ENCODE measurements at places on chromosomes 3 and 15. TPM values are rescaled to one million over a fixed set of nuclear protein-coding genes. Genes with fewer than 3 reads are reported as not detected.

GRCh38 chr3:46934072-46934471, 42.5 kb downstream of the CCDC12 start:
- peak overlapping the region; percentile 97 for H3K27ac ChIP-seq
- peaks cover 62% of the 10 kb centered on the region for H3K4me1 ChIP-seq
- H3K27me3 ChIP-seq: no peaks in the 10 kb centered on the region
- peak; percentile 40 for DNase-seq

Gene CHMP2B
- 40.9 TPM for total RNA-seq

DNA sequence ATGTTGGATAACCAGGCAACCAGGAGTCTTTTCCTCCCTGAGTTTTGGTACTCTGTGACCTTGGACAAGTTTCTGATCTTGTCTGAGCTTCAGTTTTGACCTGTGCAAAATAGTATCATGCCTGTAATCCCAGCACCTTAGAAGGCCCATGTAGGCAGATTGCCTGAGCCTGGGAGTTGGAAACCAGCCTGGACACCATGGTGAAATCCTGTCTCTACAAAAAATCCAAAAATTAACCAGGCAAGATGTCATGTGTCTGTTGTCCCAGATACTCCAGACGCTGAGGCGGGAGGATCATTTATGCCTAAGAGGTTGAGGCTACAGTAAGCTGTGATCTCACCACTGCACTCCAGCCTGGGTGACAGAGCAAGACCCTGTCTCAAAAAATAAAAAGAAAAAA, 114.8 kb downstream of the IL12A start:
- DNase-seq: no peak
- no peaks in the 10 kb centered on the region for H3K36me3 ChIP-seq
- H3K4me1 ChIP-seq: peaks cover 3% of the 10 kb centered on the region
- no peak overlapping the region for H3K4me3 ChIP-seq
- H3K27me3 ChIP-seq: peaks cover 2% of the 10 kb centered on the region

GRCh38 chr3:59424268-59425010, 374.6 kb upstream of the CFAP20DC start:
- no peaks in the 10 kb centered on the region for H3K4me1 ChIP-seq
- no peaks in the 10 kb centered on the region for H3K27me3 ChIP-seq
- no peaks in the 10 kb centered on the region for H3K36me3 ChIP-seq
- H3K27ac ChIP-seq: no peak overlapping the region
- peak; percentile 17 for DNase-seq
- no peak overlapping the region for H3K4me3 ChIP-seq

GRCh38 chr3:187629711-187630110, 40.5 kb downstream of the SST start:
- no peaks in the 10 kb centered on the region for H3K4me1 ChIP-seq
- DNase-seq: no peak
- no peak overlapping the region for H3K4me3 ChIP-seq
- H3K27ac ChIP-seq: no peak overlapping the region
- no peaks in the 10 kb centered on the region for H3K36me3 ChIP-seq
- no peaks in the 10 kb centered on the region for H3K27me3 ChIP-seq

DNA sequence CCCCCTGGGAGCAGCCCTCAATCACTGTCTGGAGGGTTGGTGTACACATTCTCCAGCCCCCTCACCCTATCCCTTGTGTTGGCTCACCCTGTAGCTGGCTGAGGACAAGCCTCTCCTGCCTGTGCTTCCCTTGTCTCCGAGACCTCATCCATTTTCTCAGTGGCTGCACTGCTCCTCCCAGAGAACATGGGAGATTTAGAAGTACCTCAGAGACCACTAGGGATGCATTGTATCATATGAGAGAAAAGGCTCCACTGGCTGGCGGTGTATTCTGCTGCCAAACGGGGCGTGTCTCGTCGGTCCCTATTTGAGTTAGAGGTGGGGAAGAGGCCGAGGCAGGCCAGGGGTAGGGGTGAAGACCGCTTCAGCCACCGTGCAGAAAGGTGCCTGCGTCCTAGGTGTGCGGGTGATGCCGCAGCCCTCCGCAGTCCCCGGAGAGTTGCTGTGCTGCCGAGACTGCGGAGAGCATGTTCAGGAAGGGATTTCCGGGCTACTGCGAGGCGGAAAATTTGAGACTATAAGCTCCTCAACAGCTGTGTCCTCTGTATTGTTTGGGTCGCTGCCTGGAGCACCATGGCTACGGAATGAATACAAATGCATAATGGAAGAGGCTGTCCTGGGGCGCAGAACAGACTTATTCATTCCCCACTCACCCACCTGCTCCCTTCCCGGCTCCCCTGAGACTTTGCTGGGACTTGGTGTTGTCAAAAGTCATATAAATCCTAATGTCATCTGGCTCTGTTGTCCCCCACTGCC, 43.8 kb downstream of the SPSB4 start:
- peaks cover 6% of the 10 kb centered on the region for H3K4me1 ChIP-seq
- H3K27me3 ChIP-seq: no peaks in the 10 kb centered on the region
- peak overlapping the region; percentile 1 for H3K4me3 ChIP-seq

Gene STAB1
- 53.1 TPM for total RNA-seq

Measured in lung (tissue), 17 donors.